ENCODE measurements at places on chromosomes 16 and 17.

DNA sequence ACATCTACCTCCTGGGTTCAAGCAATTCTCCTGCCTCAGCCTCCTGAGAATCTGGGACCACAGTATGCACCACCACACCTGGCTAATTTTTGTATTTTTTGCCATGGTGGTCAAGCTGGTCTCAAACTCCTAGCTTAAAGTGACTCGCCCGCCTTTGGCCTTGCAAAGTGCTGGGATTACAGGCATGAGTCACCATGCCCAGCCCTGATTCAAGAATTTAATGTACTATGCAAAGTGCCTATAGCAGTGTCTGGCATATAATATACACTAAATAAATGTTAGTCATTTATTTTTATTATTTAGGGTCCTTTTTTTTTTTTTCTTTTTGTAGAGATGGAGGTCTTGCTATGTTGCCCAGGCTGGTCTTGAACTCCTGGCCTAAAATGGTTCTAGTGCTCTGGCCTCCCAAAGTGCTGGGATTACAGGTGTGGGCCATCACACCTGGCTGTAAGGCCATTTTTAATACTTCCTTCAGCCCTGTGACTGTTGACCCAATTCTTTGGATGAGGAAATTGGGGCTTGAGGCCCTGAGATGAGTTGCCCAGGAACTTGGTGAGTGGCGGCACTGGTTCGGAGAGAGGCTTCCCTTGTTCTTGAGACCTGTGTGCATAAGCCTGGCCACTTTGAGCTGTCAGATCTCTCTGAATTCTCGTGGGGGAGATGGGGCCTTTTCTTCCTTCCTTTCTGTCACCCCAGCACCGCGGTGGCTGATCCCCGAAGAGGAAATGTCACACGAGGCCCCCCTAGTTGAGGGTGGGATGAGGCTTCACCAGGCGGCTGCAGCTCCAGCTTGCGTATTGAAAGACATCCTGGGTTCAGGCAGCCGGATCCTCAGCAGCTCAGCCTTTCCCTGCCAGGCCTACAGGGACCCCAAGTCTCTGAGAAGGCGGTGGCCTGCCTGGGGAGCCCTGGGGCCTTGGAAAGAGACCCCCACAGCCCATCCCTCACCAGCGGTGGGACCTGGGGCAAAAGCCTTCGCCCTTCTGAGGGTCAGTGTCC is 38.7 kb downstream of the LAT start:
- no peak for DNase-seq

GRCh38 chr17:69012895-69013805 is 47.6 kb downstream of the ABCA9 start:
- DNase-seq, result no peak

- DNase-seq, result no peak
These were observed 901 bp upstream of the HEATR6 start for GRCh38 chr17:60079401-60080243.

DNA sequence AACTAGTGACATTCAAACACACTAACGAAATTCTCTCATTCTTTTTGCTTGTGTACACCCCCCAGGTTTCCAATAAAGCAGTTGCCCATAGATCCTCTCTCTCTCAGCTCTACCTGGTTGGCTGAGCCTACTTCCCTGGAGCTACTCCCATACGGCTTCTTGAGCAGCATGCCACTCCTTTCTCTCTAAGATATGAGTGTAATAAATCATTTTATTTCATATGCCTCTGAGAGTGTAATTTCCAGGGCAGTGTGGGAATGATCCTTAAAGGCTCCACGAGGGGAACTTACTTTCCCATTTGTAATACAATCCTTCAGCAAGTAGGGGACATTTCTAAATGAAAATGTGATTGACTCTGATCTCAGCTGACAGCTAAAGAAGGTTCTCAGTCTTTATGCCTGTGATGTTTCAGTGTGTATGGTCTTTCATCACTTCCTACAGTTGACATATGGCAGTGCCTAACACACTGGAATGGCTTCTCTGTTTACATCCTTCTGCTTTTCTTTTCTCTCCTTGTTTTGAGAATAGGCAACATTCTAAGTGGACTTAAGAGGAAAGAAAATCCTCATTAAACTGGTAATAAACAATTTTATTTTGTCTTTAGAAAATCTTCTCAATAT is 1194.3 kb upstream of the CDH8 start:
- DNase-seq, result no peak

DNA sequence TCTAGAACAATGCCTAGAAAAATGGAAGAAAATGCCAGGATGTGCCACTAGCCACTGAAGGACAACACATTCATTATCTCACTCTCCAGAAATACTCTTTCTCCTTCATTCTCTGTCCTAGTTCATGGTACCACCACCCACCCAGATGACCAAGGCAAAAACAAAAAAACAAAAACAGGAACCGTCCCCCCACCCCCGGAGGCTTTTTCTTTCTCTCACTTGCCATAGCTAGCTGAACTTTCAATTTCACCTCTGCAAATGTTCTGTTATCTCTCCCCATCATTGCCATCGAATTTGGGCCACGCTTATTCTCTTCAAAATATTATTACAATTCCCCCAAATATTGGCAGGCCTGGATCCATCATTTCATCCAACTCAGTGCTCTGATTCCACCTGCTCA is 49.0 kb downstream of the SOX9 start:
- DNase-seq, result no peak

Data from germinal center (tissue), 1 donor.